Fibroblast of the conjunctiva (primary cell): ENCODE measurements at places on chromosomes 1 and 21.

- DNase-seq: no peak
Observed at GRCh38 chr1:71831646-71832045, 450.7 kb downstream of the NEGR1 start.

DNA sequence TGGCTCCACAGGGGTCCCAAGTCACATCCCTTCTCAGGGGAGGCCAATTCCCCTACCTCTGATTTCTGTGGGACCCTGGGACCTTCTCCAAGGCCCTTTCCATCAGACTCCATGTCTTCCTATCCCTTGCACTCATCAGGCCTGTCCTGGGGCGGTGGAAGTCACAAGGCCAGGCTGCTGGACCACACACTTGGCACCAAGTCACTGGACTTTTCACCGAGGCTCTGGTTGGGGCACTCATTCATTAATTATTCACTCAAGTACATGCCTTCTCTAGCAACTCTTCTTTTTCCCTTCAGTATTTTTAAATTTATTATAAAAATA lies 11.2 kb upstream of the FOXO6 start:
- no peak for DNase-seq

- no peak for DNase-seq
Observed at GRCh38 chr1:29052100-29052499, 71.6 kb downstream of the TMEM200B start.

GRCh38 chr1:79041666-79042065 lies 35.1 kb upstream of the ADGRL4 start:
- no peak for DNase-seq

DNA sequence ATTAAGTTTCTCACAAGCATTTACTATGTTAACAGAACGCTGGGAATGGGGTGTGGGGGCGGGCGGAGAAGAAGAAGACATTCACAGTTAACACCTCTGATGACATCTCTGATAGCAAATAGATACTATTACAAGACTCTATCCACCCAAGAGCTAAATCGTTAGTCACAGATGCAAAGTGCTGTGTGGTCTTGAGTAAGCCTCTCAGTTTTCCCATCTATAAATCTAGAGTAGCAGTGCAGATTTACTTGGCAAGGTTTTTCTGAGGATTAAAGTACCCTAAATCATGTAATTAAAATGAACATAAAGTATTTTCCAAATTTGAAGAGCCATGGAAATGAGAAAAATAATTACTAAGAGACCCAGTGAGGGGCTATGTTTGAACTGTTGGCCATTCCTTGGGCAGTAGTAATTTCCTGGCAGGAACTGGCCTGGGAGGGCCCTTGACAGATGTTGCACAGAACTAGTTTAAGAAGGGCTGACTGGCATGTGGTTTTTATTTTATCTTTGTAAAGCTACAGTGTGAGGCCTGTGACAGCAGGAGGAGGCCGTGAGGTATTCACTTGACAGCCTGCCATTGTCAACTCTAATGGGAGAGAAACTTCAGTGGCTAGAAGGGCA lies 58.7 kb upstream of the APOBEC4 start:
- peak; percentile 37 for DNase-seq

DNA sequence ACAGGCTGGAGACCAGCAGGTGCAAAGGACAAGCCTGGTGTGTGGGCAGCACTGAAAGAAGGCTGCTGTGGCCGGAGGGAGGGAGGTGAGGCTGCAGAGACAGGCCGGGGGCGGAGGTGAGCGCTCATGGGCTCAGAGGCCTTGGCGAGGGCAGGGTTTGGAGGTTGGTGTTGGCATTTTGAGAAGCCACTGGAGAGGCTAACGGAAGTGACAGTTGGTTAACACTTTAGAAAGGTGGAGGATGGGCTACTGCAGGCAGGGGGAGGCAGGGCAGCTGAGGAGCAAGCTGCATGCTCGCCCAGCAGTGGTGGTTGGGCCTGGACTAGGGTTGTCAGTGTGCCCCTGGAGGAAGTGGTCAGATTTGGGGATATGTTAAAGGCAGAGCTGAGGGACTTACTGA lies 37.5 kb downstream of the QSOX1 start:
- DNase-seq: no peak

GRCh38 chr1:230205719-230206198 lies 138.7 kb downstream of the GALNT2 start:
- no peak for DNase-seq

DNA sequence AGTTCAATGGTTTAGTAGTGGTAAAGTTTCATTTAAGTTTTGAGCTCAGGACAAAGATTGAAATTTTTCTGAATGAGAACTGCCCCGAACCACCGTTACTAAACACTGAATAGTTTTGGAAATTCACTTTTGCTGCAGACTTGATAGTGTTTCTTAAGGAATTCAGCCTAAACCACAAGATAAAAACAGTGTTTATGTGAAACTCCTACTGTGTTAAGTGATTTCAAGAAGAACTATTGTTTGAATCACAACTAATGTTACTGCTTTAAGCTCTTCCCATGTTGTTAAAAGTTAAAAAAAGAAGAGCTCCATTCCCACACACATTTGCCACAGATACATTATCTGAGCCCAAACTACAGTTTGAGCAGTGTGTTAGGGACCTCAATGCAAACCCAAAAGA lies 159.2 kb downstream of the DYRK1A start:
- no peak for DNase-seq

DNA sequence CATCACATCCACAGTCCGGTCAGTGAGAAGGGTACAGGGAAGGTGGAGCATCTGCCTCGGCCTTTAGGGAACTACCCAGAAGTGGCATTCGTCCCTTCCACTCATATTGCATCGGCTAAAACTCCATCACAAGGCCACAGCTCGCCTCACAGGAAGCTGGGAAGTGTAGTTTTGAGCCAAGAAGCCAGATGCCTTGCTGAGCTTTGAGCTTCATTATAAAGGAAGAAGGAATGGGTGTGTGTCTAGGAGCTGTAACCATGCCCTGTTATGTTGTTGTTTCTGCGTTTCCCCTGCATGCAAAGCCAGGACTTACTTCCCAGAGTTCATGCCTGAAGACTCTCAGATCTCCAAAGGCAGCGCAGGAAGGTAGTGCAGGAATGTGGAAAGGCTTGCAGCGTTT lies 61.1 kb downstream of the OPTC start:
- DNase-seq: peak; percentile 20

DNA sequence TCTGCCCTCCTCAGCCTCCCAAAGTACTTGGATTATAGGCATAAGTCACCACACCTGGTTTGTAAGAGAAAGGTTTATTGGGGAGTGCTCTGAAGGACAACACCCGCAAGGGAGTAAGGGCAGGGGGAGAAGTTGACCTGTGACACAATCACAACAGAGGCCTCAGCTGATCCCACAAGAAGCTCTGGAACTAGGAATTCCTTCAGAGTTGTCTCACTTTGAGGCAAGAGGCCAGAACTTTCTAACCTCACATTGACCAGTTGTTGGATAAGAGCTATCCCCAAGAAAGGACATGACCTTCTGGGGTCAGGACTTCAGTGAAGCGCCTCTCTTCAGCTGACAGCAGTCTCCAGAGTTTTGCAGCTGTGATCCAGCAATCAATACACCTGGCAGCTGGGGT lies 27.4 kb upstream of the RC3H1 start:
- no peak for DNase-seq

DNA sequence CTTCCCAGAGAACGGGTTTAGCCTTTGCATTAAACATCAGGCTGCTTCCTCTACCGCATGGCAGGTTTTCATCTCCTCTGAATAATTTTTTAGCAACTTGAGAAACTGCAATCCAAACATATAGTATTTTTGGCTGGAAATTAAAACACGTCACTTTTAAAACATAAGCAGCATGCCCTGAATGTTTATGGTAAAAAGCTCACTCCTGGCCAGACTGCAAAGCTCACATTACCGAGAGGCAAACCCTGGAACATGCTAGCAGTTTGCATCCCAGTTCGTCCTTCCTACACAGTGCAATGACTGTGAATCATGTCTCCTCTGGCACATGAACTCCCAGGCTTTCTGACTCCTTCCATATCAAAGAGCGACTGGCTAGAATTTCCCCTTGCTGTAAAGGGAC lies 312.3 kb downstream of the RRAGC start:
- DNase-seq: no peak

DNA sequence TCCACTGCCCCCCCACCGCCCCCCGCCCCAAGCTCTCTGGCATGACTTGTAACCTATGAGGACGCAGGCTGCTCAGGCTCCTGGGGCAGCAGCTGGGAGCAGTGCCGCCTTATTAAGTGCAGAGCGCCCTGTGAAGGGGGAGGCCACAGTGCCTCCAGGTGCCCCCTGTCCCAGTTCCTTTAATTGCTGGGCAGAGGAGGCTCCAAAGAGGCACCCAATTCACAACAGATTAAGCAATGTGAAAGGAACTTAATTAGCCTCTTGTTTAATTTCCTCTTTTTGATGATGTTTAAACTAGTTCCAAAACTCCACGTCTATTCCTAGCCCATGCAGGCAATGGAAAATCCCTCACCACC lies 3.0 kb downstream of the RXFP4 start:
- DNase-seq: no peak

GRCh38 chr1:43839056-43839455 lies 94.5 kb upstream of the ARTN start:
- DNase-seq: no peak

GRCh38 chr1:68904477-68904876 lies 407.6 kb upstream of the DEPDC1 start:
- DNase-seq: no peak

DNA sequence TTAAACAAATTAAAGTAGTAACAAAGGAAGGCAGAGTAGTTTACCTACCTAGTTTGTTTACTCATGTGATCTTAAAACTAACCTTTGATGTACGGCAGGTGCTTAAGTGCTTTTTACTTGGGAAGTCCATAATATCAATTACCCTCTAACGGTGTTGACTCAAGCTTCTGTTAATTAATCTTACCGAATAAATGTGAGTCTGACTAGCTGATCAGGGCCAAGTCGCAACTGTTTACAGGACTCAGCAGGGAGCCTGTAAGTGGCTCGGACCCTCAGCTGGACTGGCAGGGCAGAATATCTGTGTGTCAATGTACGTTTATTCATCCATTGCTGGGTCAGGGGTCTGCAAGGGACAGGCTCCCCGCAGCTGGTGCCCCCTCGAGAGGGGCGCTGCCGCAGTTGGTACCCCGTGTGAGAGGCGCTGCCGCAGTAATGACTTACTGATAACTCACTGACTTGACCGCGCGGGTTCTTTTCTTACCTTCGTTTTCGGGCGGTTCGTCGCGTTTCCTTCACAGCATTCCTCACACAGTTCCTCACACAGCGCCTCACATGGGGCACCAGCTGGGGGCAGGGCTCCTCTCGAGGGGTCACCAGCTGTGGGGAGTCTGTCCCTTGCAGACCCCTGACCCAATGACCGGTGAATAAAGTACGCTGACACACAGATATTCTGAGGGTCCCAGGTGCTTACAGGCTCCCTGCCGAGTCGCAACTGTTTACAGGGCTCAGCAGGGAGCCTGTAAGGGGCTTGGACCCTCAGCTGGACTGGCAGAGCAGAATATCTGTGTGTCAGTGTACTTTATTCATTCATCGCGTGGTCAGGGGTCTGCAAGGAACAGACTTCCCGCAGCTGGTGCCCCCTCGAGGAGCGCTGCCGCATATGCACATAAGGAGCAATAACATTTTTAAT lies 3.0 kb downstream of the FMO1 start:
- peak; percentile 18 for DNase-seq

GRCh38 chr1:28291711-28292110 lies 32.4 kb downstream of the SESN2 start:
- no peak for DNase-seq

- DNase-seq: no peak
Observed at GRCh38 chr1:118333601-118334210, 148.7 kb upstream of the SPAG17 start.

- no peak for DNase-seq
Observed at GRCh38 chr1:38657207-38657840, 202.2 kb downstream of the RRAGC start.

DNA sequence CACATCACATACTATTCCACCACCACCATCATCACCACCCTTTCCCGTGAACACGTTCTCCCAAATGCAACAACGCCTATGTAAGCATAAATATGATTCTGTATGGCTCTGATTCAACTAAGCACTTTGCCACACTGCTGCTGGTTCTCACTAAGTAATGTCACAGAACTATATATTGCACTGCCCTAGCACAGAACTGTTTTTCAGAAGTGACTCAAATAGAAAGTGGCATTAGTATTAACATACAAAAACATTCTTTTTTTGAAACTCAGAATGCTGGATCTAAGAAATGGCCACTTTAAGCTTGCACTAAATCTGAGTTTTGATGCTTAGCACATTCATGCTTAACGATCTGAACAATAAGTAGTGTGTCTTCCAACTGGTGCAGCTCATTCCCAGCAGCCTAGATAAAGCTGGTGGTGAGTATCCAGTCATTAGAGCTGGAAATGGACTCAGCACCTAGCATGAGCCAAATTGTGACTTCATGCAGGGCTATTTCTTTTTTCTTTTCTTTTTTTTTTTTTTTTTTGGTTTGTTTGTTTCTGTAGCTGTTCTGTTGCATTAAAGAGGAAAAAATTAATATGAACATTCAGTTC lies 46.2 kb upstream of the ZC3H11B start:
- DNase-seq: no peak

DNA sequence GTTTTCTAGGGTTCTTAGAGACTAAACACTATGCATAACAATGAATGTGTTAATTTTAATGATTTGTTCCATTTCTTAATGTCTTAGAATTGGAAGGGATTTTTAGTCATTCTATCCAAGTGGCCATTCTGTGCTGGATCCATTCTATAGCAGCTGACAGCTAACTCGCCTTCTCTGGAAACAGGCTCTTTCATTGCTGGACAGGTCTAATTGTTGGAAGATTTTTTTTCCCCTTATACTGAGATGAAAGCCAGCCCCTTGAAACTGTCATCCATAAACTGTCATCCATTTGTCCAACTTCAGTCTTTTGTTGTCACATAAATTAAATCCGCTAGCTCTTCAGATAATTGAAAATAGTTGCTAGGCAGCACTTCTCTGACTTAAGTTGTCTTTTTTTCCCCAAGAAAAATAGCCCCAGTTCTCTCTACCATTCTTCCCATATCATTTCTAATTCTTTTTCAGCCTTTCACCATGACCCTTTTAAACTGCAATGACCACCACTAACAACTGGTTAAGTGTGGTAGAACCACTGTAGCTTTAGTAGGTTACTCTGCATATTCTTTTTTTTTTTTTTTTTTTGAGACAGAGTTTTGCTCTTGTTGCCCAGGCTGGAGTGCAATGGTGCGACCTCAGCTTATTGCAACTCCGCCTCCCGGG lies 19.7 kb downstream of the AK4 start:
- no peak for DNase-seq

GRCh38 chr1:69055194-69055593 lies 512.5 kb upstream of the LRRC7 start:
- no peak for DNase-seq

- DNase-seq: no peak
Observed at GRCh38 chr1:93471284-93471683, 23.4 kb downstream of the FNBP1L start.

- DNase-seq: no peak
Observed at GRCh38 chr1:59761443-59761842, 53.3 kb upstream of the HOOK1 start.
